ENCODE measurements at places on chromosomes 13 and 19. TPM values are rescaled to one million over a fixed set of nuclear protein-coding genes. Genes with fewer than 3 reads are reported as not detected.

CBY2 gene
- total RNA-seq, result not detected

NLRP9 gene
- total RNA-seq, result not detected

NOTCH3 gene
- 5.9 TPM for total RNA-seq

GRCh38 chr19:45413497-45413896 is 7.1 kb downstream of the POLR1G start:
- no peak for DNase-seq

DNA sequence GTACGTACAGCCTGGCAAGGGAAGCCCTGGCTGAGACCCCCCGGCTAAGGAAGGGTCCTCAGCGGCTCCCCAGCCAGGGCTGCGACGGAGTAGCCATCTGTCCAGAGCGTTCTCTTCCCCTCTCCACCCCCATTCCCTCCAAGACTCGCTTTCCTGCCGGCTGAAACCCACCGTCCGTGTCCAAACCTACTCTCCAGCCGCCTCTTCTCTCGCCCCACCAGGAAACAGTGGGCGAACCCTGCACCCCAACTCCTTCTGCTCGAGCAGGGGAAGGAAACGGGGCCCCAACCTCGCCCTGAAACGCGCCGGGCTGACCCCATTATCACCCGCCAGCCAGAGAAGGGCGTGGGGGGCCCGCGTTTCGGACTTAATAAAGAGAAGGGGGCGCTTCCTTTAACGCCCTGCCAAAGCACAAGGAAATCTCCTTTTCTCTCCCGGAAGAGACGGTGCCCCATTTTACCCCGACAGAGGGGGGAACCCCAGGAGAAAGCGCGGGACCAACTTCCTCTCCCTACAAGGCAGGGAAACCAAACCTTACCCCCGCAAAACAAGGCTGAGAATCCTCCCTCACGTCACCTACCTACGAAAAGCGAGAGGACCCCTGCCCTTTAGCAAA is 2.5 kb downstream of the ZC3H4 start:
- DNase-seq, result no peak

DNA sequence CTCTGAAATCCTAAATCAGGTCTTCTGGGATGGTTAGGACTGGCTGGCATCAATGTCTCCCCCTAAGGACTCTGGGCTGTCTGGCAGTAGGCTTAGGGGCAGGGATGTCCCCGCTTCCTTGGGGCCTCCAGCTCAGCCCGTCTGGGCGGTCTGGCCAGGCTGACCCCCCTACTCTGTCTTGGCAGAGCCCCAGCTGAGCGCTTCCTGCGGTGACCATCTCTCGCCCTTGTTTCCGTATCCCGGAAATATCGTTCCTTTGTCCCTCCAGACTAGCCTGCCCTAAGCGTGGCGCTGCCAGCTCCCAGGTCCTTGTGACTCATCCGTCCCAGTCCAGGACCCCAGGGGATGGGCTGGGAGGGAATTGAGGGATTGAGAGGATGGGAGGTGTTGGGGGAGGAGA is 11.3 kb downstream of the GTPBP3 start:
- DNase-seq, result peak; percentile 53

DNA sequence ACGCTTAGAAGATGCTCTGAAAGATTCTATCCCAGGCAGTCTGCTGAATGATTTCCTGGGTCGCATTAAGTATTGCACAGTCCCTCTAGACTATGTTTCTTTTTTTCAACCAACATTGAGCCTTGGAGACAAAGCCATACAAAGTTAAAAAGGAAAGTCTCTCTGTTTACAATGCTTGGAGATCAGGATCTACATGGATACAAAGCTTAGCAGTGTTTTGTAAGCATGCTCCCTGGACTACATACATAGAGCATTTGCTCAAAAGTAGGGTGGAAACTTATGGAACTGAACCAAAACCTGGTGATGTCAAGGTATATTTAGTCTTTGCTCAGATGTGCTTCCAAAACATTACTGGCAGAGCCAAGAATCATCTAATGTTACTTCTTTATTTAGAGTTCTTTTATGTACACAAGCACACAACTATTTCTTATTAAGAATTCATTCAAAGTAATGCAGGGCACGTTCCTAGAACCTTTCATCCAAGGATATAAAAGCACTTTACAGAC is 241.2 kb downstream of the ABCC4 start:
- DNase-seq, result no peak

GRCh38 chr13:35471706-35472322 is 4.7 kb downstream of the MAB21L1 start:
- DNase-seq, result no peak

GRCh38 chr13:81872581-81872980 is 1531.7 kb upstream of the SPRY2 start:
- no peak for DNase-seq

- DNase-seq, result no peak
Observed at GRCh38 chr19:23403581-23404324, 8.5 kb upstream of the ZNF91 start.

DNA sequence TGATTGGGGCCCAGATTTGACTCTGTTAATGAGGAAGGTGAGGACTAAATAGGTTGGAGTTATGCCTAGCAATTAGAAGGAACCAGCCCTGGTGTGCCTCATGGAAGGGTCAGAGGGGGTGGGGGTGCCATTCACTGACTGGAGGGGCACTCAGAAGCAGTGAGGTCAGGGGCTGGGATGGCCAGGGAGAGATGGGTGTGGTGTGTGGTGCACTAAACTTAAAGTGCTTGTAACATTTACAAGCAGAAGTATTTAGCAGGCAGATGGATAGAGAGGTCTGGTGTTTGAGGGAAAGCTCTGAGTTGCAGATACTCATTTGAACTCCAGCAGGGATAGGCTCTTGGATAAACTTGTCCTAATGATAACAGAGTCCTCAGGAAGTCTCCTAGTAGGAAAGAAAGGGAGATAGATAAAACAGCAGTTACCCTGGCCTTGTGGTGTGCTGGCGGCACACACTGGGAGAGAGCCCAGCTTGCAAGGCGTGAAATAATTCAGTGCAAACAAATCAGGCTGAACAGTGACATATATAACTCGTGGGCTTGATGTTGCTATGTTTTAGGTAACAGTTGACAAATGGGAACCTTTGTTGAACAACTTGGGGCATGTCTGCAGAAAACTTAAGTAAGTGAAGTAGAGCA is 20.0 kb upstream of the UPF3A start:
- DNase-seq, result no peak

DNA sequence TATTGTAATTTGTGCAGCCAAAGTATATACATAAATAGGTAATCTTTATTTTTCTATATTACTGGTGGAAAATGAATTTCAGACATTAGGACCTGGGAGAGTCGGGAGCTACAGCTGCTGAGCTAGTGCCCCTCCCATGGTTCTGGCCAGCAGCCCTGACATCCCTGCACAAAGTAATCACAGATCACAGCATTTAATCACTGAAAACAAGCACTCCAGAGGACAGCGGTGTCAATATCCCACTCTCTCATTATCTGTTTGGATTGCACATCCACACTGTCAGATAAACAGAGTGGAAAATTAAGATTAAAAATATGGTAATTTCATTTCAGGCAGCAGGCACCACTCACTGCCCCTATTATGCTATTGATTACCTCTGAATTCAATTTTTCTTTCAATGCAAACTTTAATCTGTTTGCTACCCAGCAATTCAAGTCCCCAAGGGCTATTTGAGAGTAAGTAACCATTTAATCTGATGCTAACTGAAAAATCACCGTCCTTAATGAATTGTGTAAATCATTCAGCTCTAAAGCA is 254.1 kb upstream of the SOX21 start:
- no peak for DNase-seq

- peak; percentile 71 for DNase-seq
Observed at GRCh38 chr19:15280048-15280725, 47.9 kb upstream of the EPHX3 start.
